ENCODE measurements at places on chromosomes 6 and 20. TPM values are rescaled to one million over a fixed set of nuclear protein-coding genes. Genes with fewer than 3 reads are reported as not detected.
A peak's percentile ranks its signal among the peaks of the same experiment; 100 is the strongest.

DNA sequence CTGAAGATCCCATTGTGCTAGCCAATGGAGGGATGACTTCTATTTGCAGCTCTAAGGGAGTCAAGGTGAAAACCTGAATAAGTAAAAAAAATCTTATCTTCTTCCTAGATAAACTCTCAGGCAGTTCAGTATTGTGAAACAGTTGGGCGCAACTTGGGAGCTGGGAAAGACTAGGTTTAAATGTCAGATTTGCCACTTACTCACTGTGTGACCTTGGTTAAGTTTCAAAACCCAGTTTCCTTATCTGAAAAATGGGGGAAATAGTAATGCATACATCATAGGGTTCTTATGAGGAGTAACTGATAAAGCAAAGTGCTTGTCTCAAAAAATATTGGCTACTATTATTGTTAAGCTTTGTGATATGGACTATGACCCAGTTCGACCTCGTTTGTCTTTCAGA lies 88.8 kb downstream of the CD83 start:
- no peak overlapping the region for H3K4me3 ChIP-seq
- H3K27me3 ChIP-seq = peaks cover 7% of the 10 kb centered on the region

- no peaks in the 10 kb centered on the region for H3K27me3 ChIP-seq
- H3K36me3 ChIP-seq = no peaks in the 10 kb centered on the region
- no peak overlapping the region for H3K4me3 ChIP-seq
- peaks cover 12% of the 10 kb centered on the region for H3K4me1 ChIP-seq
- DNase-seq = no peak
Measured at GRCh38 chr6:47653706-47654105, 44.7 kb upstream of the ADGRF4 start.

- H3K27me3 ChIP-seq = peaks cover 27% of the 10 kb centered on the region
- no peak overlapping the region for H3K27ac ChIP-seq
- no peaks in the 10 kb centered on the region for H3K4me1 ChIP-seq
Measured at GRCh38 chr20:46040902-46041535, 12.0 kb downstream of the SLC12A5 start.

GRCh38 chr6:80425089-80425823 lies 318.8 kb downstream of the BCKDHB start:
- H3K36me3 ChIP-seq = peaks cover 67% of the 10 kb centered on the region
- peak overlapping the region; percentile 96 for H3K27ac ChIP-seq
- peak overlapping the region; percentile 68 for H3K4me3 ChIP-seq
- peak; percentile 98 for DNase-seq
- H3K27me3 ChIP-seq = no peaks in the 10 kb centered on the region

Gene SH3BGRL2
- total RNA-seq = 0.20 TPM

DNA sequence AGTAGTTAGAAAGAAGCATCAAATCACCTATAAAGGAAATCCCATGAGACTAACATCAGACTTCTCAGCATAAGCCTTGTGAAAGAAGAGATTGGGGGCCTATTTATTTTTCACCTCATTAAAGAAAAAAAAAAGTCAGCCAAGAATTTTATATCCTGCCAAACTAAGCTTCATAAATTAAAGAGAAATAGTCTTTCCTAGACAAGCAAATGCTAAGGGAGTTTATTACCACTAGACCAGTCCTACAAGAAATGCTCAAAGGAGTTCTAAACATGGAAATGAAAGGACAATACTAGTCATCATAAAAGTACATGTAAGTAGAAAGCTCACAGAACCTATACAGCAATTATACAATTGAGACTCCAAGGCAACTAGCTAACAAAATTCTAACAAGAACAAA lies 96.5 kb upstream of the OLIG3 start:
- H3K4me1 ChIP-seq = no peaks in the 10 kb centered on the region
- no peak overlapping the region for H3K4me3 ChIP-seq
- no peak overlapping the region for H3K27ac ChIP-seq
- DNase-seq = no peak
- H3K36me3 ChIP-seq = no peaks in the 10 kb centered on the region
- no peaks in the 10 kb centered on the region for H3K27me3 ChIP-seq
